Stromal cell of bone marrow (primary cell): ENCODE measurements at places on chromosomes 4 and X.

DNA sequence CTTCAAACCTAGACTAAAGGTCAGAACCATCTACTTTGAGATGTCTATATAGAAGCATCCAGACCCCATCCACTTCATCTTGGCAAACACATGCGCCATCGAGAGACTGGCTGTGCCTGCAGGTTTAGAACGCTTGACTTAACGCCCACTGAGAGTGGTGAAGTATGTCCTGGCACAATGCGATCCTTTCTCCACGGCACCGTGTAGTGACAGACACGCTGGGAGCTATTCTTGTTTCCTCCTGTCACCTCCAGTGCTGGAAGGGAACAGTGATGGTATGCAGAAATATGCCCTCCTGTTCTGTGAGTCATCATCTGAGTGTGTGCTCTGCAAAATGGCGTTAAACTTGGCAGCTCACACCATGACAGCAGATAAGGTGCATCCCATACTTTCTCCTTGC is 330.2 kb downstream of the NLGN4X start:
- no peak for DNase-seq

DNA sequence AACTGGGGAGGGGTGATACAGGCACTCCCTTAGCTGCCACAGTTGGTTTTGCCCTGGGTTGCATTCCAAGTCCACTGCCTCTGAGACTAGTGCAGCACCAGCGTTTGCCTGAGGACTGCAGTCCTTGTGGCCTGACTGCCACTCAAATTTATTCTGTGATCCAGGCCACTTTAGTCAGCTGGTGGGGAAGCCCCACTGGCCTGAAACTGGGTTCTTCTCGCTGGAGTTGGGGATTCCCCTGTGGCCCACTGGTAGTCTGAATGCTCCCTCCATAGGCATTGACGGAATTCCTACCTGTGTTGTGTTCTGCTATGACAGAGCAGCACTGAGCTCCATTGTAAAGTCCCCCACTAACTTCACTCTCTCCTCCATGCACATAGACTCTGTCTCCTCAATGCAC is 63.8 kb downstream of the PTPN13 start:
- DNase-seq: no peak

GRCh38 chrX:13023567-13023966 is 20.9 kb downstream of the FAM9C start:
- no peak for DNase-seq

- DNase-seq: peak; percentile 52
Observed at GRCh38 chrX:74133156-74133796, 170.7 kb upstream of the ZCCHC13 start.

GRCh38 chr4:65669111-65670019 is 924 bp downstream of the EPHA5 start:
- DNase-seq: no peak

DNA sequence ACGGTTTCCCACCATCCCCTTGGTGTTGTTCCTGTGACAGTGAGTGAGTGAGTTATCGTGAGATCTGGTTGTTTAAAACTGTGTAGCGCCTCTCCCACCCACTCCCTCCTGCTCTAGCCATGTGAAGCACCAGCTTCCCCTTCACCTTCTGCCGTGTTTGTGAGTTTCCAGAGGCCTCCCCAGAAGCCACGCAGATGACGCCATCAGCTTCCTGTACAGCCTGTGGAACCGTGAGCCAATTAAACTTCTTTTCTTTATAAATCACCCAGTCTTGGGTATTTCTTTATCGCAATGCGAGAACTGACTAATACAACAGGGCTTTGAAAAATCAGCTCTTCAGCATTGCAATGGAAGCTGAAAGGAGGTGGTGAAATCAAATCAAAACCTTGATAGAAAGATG is 50.0 kb downstream of the FGFBP1 start:
- DNase-seq: no peak

GRCh38 chr4:89256203-89256800 is 51.3 kb downstream of the GPRIN3 start:
- no peak for DNase-seq

DNA sequence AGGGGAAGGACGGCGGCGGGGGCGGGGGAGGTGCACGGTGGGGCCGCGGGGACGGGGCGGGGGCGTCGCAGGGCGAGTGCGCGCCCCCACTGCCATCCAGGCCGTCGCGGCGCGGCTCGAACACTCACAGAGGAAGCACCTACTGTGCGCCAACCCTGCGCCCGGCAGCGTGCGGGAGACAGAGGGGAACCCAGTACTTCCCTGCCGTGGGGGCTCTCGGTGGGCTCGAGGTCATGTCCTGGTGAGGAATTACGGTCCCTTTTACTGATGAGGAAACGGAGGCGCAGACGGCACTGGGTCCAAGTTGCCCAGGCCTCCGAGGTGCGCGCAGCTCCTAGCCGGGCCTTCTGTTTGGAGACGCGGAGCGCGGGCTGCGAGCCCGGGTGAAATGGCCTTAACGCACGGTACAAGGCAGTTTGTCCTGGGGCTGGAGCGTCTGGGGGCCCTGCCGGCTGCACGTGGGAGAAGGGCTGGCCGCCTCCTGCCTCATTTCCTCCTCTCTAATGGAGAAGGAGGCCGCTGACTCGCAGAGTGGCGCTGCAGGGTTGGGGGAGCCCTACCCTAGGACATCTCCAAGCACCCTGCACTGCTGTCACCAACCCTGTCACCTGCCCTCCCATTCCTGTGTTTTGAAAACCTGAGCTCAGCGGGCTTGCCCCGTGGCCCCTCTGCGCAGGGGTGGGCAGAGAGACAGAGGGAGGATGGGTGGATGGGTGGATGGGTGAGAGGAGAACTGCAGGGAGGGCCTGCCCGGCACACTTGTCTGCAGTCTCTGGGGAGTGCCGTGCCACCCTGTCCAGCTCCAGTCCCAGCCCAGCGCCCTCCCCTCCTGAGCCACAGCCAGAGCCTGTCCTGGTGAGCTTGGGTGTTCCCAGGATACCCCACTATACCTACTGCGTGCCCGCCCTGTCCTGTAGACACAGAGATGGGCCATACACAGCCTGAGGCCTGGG is 106.0 kb downstream of the ADRA2C start:
- no peak for DNase-seq

- DNase-seq: no peak
Observed at GRCh38 chrX:42988700-42989099, 210.7 kb upstream of the PPP1R2C start.

DNA sequence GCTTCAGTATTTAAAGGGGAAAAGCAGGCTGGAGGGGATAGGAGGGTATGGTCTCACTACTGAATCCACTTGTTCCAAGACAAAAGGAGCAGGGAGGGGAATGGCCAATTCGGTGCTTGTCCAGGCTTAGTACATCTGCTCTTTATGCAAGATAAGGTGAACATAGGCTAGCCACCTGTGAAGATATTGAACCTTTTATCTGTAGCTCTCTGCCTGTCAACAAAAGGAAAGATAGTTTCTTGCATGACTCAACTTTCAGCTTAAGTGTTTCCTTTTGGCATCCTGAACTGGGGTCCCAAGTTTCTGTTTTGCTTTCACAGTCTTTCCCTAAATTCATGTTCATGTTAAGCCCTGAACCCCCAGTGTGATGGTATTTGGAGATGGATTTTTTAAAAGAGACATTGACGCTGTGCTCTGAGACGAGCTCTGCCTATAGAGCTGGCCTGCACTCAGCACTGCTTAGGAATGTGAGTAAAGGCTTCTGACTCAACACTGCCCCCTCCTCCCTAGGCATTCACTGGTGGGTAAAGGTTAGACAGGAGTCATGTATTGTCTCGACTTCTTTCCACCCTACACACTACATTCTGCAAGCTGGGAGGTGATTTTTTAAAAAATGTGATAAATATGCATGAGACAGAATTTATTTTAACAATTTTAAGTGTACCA is 28.2 kb downstream of the FAM149A start:
- peak; percentile 0 for DNase-seq

- no peak for DNase-seq
Observed at GRCh38 chrX:55778322-55778721, 60.8 kb downstream of the RRAGB start.

- DNase-seq: no peak
Observed at GRCh38 chr4:8022767-8023695, 83.4 kb upstream of the AFAP1 start.

DNA sequence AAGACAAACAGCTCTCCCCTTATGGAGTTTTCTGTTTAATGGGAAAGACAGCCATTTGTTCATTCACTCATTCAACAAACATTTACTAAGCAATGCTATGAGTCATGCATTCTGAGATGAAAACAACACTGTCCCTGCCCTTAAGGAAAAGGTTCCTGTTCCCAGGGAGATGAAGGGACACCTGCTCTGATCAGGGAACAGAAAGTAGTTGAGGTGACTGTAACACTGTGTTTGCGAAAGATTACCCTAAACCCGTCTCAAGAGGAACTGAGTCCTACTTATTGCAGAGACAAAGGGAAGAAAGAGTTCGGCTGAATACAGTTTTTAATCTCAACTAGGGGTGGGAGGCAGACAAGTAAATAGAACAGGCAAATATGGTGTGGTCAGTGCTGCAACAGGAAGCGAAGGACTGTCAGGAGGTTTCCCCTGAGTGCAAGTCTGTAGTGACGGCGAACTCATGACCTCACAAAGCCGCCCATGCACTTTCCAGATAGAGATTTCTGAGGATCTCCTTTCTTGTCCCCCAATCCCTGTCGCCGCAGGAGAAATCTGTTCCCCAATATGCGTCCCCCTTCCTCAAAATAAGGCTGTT is 712 bp downstream of the STX18 start:
- DNase-seq: no peak

- peak; percentile 56 for DNase-seq
Observed at GRCh38 chrX:48021026-48021900, 14.5 kb downstream of the SPACA5 start.

DNA sequence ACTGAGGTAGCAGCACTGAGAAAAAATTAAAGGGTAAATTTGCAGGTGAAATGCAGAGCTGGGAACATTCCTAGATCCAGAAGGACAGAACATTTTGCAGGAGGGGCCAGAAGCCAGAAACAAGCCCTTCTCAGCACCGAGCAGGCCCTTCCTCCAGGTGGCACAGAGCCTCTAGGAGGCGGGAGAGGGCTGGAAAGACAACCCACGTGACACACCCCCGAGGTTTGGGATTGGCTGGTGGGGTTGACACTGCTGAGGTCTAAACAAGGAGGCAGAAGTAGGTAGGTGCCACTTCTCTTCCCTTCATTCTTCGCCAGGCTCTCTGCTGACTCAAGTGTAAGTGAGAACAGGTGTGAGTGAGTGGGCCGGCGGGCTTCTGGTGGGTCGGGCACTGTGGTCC is at the start of gene PAGE4:
TSS of gene PAGE4 (plus strand) at position 288 of the 400 bp plus-strand sequence. CDS start 1,126 bp downstream, outside the sequence.
- no peak for DNase-seq

DNA sequence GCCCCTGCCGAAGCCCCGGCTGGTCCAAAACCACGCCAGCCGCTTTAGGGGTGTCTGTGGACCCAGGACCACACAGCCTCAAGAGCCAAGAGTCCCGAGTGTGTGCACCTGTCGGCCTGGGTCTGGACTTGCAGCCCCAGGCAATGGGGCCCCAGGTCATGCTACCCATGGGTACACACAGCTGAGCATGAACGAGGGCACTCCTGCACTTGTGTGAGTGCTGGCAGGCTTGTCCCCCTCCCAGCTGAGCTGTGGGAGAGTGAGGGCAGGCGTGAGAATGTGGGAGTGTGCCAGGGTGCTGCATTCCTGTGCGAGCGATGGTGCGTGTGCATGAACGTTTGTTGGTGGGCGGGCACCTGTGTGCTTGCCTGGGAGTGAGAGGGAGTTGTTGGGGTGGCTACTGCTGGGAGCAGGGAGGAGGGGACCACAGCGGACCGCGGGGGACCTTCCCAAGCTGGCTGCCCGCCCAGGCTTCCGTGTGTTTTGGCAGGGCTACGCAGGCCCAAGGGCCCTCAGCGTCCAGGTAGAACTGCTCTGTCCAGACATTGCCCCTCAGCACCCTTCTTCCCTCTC is 30.8 kb downstream of the BLOC1S4 start:
- DNase-seq: no peak

GRCh38 chr4:87078987-87079486 is 141.4 kb downstream of the KLHL8 start:
- DNase-seq: peak; percentile 72

DNA sequence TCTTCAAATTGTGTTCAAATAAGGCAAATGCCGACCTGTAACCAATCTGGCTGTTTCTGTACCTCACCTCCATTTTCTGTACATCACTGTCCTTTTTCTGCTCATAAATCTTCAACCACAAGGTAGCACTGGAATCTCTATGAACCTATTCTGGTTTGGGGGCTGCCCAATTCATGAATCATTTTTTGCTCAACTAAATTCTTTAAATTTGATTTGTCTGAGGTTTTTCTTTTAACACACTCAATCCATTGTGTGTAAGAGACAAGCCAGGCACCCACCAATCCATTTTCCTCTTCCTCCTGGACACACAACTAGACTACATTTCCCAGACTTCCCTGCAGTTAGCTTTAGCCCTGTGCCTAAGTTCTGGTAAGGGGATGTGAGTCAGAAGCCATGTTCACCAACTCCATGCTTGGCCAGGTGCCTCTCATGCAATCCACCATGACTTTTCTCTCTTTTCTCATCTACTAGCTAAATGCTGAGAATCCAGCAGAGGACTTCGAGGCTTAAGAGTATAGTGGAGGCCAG is 193.2 kb upstream of the KLF3 start:
- no peak for DNase-seq

- peak; percentile 50 for DNase-seq
Observed at GRCh38 chrX:2595258-2595657, 94.5 kb upstream of the DHRSX start.

- no peak for DNase-seq
Observed at GRCh38 chr4:110020646-110021443, 108.2 kb downstream of the EGF start.

GRCh38 chrX:41733939-41734338 is 10.0 kb downstream of the GPR82 start:
- no peak for DNase-seq

- DNase-seq: no peak
Observed at GRCh38 chr4:8248091-8248490, 21.5 kb upstream of the HTRA3 start.

DNA sequence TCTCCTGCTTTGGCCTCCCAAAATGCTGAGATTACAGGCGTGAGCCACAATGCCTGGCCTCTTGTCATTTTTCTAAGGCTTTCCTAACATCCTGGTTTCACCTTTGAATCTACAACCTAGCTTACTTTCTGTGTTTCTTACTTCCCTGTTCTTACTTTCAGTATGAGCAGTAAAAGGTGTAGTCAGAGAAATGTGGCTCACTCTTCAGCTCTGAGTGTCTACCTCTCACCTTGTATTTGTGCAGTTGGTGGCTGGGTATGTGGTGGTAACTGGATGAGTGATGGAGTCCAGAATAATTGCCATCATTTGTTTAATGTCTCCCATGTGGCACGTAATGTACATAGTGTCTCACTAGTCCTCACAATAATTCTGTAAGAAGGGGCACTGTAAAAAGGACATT is 19.1 kb upstream of the CXCL11 start:
- no peak for DNase-seq

- DNase-seq: no peak
Observed at GRCh38 chrX:130834149-130834548, 68.9 kb downstream of the ENOX2 start.

- DNase-seq: no peak
Observed at GRCh38 chr4:106502106-106502699, 133.6 kb upstream of the GIMD1 start.

- DNase-seq: no peak
Observed at GRCh38 chrX:118968031-118968430, 6.4 kb upstream of the LONRF3 start.
